ENCODE measurements at places on chromosomes 3 and 15.

GRCh38 chr3:52443268-52443610, 1.7 kb downstream of the SEMA3G start:
- no peak for DNase-seq

DNA sequence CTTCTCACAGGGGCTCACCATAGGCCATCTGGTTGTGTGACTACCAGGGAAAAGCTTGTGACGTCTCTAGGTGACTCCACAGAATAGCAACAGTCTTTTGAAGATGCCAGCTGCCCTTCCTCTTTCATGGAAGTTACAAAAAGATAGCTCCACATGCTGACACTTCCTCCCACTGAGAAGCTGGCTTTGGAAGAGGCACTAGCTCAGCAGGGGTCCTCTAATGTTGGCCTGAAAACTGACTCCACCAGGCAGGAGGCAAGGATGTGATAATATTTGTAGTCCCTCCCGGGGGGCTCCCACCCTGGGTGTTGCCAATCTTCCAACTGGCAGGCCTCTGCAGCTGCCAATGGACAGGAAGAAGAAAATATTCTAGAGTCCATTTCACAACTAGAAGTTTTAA, 343.5 kb downstream of the NEK10 start:
- no peak for DNase-seq

DNA sequence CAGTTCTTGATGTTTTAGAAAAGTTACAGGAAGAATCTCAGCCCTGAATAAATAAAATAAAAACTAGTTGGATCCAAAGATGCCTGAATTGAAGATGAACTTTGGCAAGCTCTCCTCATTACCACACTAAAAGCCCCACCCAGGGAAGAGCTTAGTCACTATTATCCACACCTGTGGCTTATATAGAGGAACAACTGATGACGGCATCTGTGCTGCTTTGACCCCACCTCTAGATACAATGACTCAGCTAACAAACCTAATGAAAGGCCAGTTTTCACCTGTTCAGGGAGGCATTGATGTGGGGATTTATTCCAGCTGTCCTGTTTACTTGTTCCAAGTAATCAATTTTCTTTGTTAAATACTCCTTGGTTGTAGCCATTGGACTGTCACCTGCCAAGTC, 604.7 kb upstream of the EPHA6 start:
- DNase-seq = no peak

DNA sequence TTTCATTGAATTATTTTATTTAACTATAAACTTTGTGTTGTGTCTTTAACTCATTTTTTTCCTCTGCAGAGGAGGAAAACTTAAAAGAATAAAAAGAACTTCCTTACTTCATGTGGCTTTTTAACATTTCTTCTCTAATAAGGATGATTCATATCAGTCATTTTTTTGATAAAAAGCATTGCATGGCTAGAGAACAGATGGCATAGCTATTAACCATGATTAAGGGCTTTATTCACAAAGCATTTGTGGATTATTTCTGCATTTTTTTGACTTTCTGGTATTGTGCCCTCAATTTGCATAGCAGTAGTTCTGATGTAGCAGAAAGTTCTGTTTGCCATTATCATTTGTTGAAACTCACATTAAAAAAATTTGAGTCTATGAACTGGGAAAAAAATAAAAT, 540.8 kb downstream of the SI start:
- DNase-seq = no peak

GRCh38 chr3:127787071-127787490, 35.2 kb downstream of the MGLL start:
- DNase-seq = no peak

- DNase-seq = no peak
Observed at GRCh38 chr15:39939487-39940452, 5.9 kb downstream of the EIF2AK4 start.

- no peak for DNase-seq
Observed at GRCh38 chr15:83854950-83855707, 201.2 kb downstream of the ADAMTSL3 start.

DNA sequence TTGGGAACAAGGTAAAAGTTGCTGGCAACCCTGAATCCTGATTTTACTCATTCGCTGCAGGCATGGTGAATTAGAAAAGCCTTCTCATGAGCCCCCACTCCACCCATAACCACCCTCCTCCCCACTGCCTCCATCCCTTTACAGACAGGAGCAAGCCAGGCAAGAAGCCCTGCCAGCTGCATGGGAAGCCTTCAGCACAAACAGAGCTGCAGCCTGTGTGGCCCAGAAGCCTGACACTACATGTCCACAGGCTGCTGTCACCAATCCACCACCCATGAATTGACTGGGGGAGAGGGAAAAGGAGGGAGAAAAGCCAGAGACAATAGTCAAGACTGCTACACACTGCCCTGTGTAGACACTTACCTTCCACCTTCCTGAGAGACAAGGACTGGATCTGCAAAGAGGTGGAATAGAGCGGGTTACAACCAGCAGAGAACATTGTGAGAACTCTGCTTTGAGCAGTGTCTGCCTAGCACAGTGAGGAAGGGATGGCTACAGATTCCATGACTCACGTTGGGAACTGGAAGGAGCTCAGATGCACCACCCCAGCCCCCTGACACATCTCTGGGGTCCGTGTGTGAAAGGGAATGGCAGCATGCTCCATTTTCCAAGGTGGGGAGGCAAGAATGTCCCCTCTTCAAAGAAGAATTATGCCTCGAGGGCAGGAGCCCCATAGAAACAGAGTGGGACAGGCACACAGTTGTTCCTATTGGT, 33.9 kb downstream of the DZIP1L start:
- DNase-seq = no peak

GRCh38 chr15:39411102-39411989, 169.5 kb upstream of the THBS1 start:
- DNase-seq = no peak

GRCh38 chr3:69961706-69962439, 37.7 kb upstream of the SAMMSON start:
- no peak for DNase-seq

DNA sequence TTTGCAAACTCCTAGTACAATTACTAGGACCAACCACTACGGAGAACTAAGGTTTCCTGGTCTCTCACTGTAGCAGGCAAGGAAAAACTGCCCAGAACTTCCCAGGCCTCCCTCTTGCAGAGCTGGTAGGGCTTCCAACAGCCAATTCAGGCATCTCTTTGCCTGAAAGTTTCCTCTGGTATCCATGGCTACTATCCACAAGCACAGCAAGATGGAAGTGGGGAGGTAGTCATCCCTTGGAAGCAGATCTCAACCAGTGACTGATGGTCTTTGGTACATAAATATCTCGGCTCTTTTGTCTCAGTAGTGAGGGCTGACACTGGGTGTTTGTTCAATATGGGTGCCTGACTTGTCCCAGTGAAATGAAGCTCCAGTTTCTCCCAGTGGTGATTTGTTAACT, 201.3 kb upstream of the MRPL3 start:
- no peak for DNase-seq

- no peak for DNase-seq
Observed at GRCh38 chr15:33649217-33649933, 318.9 kb upstream of the CHRM5 start.

GRCh38 chr15:66786222-66786621, 84.2 kb downstream of the SMAD6 start:
- no peak for DNase-seq

DNA sequence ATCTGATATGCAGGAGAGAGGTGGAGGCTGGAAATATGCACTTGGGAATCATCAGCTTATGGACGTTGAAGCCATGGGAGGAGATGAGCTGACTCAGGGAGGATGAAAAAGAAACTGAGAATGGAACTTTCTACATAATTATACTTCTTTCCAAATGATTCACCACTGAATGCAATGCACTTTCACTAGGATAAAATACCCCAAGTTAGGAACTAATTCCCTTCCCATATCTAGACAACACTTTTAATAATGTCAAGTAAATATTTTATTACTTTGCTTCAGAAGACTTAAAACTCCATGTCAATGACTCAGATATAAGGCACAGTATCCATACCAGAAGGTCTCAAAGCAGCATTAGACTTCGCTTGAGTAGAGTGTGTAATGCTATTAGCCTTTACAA, 24.2 kb downstream of the NPTN start:
- no peak for DNase-seq

DNA sequence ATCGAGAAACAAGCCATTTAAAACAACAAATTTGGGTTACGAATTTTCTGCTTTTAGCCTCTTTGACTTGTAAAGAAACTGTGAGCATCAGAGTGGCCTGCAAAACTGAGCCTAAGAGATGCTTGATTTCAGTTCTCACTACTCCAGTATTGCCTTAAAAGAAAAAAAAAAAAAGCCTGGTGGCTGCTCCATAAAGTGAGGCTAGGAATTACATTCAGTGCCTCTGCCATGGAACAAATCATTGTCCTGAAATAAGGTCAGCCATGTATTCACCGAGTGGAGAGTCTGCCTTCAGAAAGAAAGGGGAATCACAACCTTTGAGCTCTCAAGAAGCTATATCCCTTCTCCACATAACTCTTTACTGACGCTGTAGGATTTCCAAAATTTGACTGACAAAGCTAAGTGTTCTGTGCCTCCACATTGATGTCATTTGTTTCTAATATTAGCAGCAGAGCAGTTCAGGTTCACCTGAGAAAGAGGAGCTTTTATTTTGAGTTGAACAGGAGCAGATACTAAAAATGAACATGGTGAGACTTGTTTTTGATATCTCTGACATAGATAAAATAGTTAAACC, 137.3 kb downstream of the SSR3 start:
- DNase-seq = no peak

- no peak for DNase-seq
Observed at GRCh38 chr15:74845208-74845568, 2.2 kb upstream of the ULK3 start.

DNA sequence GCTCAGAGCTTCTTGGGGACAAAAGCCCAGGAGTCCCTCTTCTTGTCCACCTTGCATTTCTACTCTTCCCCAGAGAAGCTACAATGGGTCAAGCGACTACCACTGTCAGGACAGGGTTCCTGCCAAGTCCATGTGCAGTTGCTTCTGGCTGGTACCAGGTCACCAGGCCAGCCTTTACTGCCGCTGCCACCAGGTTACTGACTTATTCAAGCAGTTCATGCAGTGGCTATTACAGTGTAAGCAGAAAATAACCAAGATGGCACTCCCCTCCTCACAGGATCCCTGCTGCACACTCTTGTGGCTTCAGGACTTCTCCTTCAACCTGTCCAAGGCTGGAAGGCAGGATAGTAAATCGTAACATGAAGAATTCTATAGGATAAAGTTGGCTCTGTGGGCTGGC, 42.1 kb downstream of the CTDSPL start:
- DNase-seq = no peak

- DNase-seq = no peak
Observed at GRCh38 chr3:181716966-181717365, 5.2 kb downstream of the SOX2 start.

GRCh38 chr15:77354063-77354462, 65.8 kb downstream of the PEAK1 start:
- DNase-seq = no peak

- DNase-seq = no peak
Observed at GRCh38 chr3:150902988-150903387, 2.3 kb downstream of the MINDY4B start.

GRCh38 chr3:192904632-192905289, 12.9 kb downstream of the MB21D2 start:
- no peak for DNase-seq

- no peak for DNase-seq
Observed at GRCh38 chr3:174775603-174776002, 83.5 kb upstream of the NAALADL2 start.

DNA sequence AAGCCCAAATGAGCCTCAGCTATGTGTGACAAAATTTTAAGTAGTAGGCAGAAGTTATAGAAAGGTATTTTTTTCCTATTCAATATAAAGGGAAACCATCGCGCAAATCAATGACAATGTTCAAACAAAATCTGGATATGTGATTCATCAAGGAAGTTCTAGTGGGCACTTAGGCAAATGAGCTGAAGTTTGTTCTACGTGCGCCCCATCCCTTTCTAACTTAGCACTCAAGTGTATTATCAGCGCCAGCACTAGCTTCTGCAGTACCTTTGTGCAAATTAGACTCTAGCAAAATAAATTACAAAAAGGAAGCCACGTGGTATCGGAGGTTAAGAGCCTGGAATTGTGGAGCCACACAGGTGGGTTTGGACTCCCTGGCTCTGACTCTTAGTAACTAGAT, 91.1 kb downstream of the TBL1XR1 start:
- DNase-seq = no peak

DNA sequence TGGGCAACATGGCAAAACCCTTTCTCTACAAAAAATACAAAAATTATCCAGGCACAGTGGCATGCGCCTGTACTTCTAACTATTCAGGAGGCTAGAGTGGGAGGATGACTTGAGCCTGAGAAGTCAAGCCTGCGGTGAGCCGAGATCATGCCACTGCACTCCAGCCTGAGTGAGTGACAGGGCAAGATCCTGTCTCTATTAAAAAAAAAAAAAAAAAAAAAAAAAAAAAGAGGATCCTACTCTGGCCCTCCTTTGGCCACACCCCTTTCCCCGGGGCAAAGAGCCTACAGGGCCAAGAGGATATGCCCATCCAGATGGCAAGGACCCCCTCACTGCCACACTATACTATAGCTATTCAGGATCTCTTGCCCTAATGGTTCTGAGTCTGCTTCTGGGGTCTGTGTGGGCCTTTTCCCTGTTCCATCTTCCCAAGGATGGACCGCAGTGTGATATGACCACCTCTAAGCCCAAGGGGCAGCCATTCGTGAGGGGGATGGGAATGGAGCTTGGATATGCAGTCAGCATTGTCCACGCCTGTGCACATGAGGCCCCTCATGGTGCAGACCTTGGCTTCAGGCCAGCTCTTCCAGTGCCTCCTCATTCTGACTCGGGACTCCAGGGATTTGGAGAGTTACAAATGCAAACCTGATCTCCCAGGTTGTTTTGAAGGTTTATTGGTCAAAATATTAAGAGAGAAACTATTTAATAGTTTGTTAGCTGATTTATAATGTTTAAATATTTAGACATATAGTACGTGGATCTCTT, 7.3 kb downstream of the TYRO3 start:
- no peak for DNase-seq

DNA sequence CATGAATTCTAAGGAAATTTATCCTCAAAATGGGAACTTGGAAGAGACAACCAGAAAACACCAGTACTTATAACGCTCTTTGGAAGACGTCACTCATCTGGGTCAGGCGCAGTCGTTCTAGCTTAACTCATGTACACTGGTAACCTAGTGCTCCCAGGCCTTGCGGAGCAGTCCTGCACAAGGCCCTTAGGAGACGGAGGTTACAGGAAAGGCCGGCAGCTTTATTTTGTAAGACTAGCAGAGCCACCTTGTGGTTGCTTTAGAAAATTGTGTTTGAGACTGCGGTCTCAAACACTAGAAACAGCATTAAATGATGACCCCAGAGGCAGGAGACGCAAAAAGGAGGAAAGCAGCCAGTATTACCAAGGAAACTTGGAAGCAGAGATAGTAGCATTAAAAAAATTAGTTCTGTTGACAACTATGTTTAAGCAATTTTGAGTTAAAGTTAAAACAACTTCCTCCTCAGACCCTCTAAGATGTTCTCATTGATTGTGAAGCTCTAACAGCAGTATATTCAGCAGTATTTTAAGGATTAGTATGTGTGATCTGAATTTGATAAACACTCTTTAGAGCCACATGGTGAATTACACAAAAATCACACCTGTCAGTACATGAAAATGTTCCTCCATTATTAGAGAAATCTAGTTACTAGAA, 141.9 kb upstream of the C2CD4B start:
- DNase-seq = no peak

Measured in cortex of kidney (tissue), 1 donor.